ENCODE measurements at places on chromosomes 13 and 19.

DNA sequence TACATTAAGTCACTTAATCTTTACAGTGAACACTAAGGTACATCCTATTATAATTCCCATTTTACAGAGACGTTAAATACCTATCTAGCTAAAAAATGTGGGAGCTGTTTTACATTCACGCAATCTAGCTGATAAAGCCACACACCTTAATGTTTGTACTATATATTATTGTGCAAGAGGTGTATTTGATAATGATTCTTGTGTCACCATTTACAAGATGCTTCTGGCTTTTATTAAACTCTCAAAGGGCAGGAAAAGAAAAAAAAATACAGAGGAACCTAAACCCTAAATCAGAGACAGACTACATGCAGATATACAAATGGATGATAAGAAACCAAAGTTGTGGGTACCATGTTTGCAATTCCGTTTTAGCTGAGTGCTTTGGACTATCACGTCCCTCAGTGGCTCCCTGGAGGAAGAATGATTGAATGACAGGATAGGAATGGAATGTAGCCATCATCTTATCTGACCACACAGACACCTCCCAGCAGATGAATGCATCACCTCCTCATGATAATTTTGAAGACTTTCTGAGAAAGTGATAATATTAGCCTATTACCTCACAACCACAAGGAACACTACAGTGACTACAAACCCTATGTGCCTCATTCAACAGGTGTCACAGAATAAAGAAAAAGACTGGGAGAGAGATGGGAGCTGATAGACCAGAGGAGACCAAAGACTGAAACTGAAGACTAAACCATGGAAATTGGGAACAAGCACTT is 230.5 kb upstream of the SERP2 start:
- peak; percentile 32 for DNase-seq

DNA sequence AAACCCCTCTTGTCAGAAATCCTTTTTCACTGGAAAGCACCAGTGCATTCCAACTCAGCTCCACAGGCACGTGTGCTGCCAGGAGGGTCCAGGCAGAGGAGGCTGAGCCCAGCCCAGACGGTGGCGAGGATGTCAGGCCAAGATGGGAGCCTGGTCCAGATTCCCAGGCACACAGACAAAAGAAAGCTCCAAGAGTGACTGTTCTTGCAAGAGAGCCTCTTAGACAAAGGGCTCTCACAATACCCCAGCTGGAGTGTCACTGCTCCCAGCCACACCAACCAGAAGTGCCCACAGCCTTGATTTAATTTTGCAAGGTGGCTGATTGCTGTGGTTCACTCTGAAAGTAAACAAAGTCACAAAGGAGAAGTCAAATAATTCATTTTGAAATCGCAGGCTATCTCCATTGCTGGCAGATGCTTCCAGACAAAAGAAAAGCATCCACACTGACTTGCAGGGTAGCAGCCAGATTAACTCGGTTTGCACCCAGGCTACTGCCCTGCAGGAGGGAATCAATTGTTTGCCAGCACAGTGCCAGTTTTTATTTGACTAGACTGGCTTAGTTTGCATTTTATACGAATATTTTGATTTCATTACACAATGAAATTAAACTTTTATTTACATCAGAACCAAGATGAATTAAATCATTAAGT is 95.1 kb downstream of the RAB20 start:
- DNase-seq = no peak

DNA sequence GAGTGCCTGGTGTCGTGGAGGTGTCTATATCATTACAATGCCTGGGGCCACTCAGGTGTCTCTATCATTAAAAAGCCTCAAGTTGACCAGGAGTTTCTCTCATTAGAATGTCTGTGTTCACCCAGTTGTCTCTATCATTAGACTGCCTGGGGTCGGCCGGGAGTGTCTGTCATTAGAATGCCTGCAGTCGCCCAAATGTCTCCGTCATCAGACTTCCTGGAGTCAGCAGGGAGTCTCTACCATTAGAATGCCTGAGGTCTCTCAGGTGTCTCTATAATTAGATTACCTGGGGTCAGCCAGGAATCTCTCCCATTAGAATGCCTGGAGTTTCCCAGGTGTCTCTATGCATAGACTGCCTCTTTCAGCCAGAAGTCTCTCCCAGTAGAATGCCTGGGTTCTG is 1477.6 kb downstream of the UQCRFS1 start:
- DNase-seq = no peak

DNA sequence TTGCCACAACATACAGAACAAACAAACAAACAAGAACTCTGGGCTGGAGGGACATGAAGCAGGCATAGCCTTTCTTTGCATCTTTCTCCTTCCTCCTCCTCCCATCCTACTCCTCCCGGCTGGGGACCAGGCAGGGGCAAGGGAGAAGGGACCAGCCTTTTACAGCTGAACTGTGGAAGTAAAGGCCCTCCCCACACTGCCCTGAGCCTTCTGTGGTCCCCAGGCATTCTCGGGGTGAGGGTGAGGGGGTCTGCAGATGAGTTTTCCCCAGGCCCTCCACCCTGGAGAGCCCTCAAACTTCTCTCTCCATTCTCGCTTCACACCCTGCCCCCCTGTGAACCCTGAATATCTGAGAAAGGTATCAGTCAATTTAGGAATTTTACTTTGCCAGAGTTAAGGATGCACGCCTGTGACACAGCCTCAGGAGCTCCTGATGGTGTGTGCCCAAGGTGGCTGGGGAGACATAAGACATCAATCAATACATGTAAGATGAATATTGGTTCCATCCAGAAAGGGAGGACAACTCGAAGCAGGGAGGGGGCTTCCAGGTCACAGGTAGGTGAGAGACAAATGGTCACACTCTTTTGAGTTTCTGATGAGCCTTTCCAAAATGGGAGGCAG is 170.9 kb downstream of the COL4A1 start:
- no peak for DNase-seq

DNA sequence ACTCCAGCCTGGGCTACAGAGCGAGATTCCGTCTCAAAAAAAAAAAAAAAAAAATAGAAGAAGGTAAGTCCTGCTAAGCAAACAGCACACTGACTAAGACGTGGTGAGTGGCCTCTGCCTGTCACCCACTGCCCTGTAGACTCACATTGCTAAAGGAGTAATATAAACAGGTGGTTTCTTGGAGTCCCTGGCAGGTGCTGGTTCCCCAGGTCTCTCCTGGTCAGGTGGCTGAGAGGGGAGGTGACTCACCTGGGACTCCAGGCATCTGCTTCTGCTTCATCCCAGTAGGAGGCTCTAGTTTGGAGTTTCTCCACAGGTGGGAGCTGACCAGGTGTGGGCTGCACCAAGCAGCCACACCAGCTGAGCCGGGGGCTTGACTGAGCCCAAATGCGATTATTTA is at the start of gene OR10H1:
TSS of gene OR10H1 (minus strand) at position 359 of the 400 bp plus-strand sequence. CDS start 7,627 bp downstream, outside the sequence.
- no peak for DNase-seq
